ENCODE measurements at places on chromosomes 13 and 19.

GRCh38 chr19:4354897-4355296, 11.5 kb downstream of the MPND start:
- no peak for DNase-seq

GRCh38 chr13:110113284-110113764, 193.6 kb downstream of the COL4A1 start:
- no peak for DNase-seq

DNA sequence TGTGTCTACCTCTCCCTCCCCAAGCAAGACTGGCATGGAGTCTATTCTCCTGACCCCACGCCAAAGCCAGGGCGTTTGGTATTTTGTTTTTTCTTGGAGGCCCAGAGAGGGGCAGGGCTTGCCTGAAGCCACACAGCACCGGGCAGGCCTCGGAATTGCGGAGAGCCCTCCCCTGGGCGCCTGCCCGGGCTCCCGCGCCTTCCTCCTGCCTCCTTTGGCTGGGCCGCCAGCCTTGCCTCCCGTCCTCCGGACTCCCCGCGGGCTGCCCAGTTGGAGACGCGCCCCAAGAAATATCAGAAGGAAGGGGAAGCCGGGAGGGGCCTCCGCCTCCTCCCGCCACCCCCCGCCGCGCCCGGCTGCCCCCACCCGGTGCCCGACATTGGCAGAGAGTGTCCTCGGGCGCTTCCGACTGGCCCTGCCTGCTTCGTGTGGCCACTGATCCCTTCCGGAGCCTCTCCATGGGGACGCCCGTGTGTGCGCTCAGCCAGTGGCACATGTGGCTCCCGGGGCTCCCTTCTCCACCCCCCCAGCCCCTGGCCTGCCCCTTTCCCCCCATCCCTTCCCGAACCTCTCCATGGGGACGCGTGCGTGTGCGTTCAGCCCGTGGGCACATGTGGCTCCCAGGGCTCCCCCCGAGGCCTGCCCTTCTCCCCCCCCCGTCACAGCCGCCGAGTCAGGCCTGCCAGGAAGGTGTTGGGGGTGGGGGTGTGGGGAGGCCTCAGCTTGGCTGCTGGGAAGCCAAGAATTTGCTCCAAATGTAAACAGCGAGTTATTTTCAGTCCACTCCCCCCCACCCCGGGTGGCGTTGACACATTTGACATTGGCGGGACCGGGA, 37.3 kb downstream of the NFIC start:
- no peak for DNase-seq

DNA sequence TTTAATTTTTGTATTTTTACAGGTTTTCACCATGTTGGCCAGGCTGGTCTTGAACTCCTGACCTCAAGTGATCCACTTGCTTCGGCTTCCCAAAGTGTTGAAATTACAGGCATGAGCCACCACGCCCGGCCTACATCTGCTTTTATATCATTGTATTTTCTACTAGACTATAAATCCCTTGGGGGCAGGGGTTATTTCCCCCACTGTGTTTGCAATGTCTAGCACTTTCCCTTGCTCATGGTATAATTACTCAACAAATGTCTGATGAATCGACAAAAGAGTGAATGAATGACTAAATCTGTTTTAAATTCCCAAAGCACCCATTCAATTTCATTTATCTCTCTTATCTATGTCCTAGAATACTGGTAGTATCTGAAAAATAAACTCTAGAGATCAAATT, 244.5 kb upstream of the CSNK1A1L start:
- no peak for DNase-seq

GRCh38 chr13:73717632-73718031, 416.6 kb downstream of the KLF12 start:
- no peak for DNase-seq

DNA sequence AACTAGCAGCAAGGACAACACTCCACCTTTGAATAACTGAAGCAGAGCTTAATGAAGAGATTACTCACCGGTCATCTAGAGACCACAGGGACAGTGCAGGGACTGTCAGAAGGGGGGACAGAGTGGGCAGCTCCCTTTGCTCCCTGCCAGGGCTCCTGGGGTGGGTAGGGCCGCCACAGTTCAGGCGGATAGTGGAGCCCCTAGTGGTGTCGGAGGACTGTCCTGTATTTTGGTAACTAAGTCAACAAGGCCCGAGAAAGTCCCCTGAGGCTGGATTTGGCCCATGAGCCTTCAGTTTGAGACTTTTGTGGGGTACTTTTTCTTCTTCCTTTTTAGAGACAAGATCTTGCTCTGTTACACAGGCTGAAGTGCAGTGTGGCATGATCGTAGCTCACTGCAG, 44.6 kb downstream of the GJA3 start:
- DNase-seq, result no peak

DNA sequence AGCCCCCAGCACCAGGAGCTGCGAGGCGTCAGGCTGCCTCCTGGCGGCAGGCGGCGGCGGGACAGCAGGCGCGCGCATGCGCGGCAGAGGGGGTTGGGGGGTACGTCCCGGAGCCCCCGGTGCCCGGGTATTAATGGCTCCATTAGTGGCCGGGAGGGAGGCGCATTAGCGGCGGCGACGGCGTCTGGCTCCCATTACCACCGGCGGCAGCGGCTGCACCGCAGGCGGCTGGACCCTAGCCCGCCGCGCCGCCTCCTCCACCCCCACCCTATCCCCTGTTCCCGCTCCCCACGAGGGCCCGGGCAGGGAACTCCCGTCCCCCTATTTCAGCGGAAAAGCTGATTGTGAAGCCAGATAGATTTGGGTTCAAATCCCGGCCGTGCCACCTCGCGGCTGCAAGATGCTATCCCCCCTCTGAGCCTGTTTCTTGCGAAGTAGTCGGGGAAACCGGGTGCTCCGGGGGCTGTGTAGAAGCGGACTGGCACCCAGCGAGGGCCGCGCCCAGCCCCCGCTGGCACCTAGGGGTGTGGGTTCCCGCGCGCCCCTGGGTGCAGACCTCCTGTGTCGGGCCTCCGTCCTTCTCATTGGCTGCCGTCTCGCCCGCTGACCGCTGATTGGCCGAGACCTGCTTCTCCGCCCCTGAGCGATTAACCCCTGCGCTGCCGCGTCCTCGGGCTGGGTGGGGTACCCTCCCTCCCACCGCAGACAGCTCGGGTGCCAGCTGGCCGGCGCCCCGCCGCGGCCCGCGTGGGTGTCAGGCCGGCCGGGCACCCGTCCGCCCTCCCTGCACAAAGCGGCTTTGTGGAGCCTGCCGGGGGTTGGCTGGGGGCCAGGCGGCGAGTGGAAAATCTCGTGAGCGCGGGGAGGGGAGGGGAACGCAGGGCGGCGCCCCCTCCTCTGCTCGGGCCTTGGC, 11.1 kb downstream of the CIC start:
- peak; percentile 93 for DNase-seq

DNA sequence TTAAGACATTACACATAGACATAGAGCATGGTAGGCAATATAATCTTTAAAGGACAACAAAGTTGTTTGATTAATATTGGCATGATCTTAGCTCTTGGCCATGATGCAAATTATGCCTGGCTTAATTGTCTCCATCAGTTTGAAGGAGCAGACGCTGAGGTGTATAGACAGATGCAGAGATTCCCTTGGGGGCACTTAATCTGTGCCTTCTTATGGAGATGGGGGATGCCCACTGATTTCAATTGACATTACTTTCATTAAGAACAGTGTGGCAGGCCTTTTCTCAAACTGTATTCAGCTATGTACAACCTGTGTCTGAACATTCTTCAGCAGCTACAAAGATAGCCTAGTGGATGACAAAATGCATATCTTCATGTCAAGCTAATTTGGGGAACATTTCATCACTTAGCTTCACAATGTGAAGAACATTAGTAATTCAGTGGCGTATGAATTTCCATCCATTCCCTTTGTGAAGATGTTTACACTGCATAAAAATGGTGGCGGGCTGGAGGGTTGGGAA, 85.3 kb upstream of the MYCBP2 start:
- DNase-seq, result no peak

Measured in Caco-2 (cell line).